ENCODE measurements at places on chromosomes 11 and 22. TPM values are rescaled to one million over a fixed set of nuclear protein-coding genes. Genes with fewer than 3 reads are reported as not detected.

CBX6 gene
- total RNA-seq = 19.2 TPM

CRYBB2 gene
- total RNA-seq = not detected

DTX4 gene
- total RNA-seq = 4.9 TPM

HSPA8 gene
- 3,375 TPM for total RNA-seq

MAJIN gene
- total RNA-seq = 0.97 TPM

OTOG gene
- 0.69 TPM for total RNA-seq

CRYBB3 gene
- total RNA-seq = 0.10 TPM

DMC1 gene
- total RNA-seq = 20.4 TPM

NCF4 gene
- not detected for total RNA-seq

CAPN1 gene
- 165 TPM for total RNA-seq

RFPL1 gene
- total RNA-seq = not detected

- DNase-seq = peak; percentile 57
Measured at GRCh38 chr22:37242395-37242918, 1.6 kb downstream of the RAC2 start.

- DNase-seq = no peak
Measured at GRCh38 chr11:45518833-45519535, 146.4 kb downstream of the CHST1 start.

DNA sequence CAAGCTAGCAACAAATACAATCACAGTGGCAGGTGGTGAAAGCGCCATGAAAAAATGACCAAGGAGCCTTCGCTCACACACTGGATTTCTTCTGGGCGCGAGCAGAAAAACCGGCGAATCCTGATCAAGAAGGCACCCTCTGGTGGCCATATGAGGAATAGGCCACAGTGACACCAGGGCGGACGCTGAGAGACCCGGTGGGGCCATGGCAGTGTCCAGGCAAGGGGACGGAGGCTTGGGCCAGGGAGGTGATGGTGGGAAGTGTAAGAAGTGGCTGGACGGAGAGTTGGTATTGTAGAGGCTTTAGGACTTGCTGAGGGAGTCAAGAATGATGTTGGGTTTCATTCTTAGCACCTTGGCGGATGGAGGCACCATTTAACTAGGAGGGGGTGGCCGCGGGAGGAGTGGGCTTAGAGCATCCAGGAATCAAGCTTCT is 16.9 kb upstream of the RAC2 start:
- peak; percentile 88 for DNase-seq

DNA sequence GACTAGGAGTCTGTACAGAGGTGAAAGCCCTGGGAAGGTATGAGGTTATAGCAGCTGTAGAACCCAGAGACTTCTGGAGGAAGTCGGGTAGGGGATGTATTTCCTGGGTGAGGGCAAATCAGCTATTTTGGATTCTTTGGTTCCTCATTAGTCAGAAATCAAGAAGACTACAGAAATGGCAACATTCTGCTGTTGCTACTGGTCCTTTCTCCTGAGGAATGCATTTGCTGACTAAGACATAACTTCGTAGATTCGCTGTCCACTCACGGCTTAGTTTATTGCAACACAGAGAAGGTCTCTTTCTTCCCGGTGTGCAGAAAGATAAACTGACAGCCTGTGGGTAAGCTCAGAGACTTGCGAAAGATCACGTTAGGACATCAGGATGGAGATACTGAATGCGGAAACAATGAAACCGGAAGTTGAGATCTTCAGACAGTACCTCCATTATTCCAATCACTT is 25.3 kb upstream of the SESN3 start:
- DNase-seq = no peak

- DNase-seq = peak; percentile 79
Measured at GRCh38 chr22:41561335-41561734, 525 bp downstream of the CSDC2 start.

GRCh38 chr22:39259666-39260065 is 14.9 kb upstream of the PDGFB start:
- no peak for DNase-seq

GRCh38 chr11:129960216-129961214 is 42.1 kb downstream of the PRDM10 start:
- no peak for DNase-seq

GRCh38 chr11:75342966-75343870 is 8.2 kb downstream of the ARRB1 start:
- peak; percentile 83 for DNase-seq

GRCh38 chr11:85951428-85952107 is 96.4 kb downstream of the CCDC83 start:
- no peak for DNase-seq

DNA sequence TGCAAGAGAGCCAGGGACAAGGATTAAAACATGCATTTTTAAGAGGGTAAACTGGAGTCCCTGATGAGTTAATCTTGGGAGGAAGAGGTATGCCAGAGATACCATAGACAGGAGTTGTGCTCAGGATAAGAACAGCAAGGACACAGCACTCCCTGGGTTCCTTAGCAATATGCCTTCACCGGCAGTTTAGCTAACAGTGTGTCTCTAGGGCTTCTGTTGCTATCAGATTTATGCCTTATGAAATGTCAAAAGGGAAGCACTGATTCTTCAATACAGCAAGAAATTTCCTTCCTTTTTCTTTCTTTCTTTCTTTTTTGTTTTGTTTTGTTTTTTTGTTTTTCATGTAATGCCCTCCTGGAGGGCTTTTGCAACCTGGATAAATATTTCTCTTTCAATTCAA is 71.3 kb upstream of the LARGE1 start:
- DNase-seq = no peak

DNA sequence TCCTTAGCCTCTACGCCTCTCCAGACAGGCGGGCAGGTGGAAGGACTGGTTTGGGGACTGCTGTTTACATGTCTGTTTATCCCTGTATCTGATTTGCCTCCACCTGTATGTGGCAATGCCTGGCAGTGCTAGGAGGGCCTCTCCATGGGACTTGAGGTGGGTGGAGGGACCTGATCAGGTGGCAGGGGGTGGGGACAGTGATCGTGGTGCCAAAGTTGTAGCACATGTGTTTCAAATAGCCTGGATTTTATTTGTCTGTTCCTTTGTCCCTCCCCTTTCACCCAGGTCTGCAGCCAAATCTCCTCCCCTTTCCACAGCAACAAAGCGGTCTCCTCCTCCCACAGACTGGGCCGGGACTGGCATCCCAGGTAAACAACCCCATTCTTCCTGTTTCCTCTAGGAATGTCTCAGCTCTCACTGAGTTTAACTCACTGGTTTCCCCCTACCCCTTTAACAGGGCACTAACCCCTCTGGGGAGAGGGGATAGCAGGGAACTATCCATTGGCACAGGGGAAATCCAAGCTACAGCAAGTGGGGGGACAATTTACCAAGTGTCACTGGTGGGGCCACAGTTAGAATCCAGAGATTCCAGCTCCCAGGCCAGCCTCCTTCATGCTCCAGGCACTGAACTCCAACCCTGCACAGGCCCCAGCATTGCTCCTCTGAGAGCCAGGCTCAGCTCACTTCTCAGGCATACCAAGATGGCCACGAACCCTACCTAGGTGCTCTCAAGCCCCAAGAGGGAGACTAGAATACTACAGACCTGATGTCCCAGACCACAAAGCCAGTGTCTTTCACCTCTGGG is 22.9 kb upstream of the TLCD5 start:
- no peak for DNase-seq

GRCh38 chr22:50691521-50691920 is 18.9 kb downstream of the SHANK3 start:
- DNase-seq = peak; percentile 72

DNA sequence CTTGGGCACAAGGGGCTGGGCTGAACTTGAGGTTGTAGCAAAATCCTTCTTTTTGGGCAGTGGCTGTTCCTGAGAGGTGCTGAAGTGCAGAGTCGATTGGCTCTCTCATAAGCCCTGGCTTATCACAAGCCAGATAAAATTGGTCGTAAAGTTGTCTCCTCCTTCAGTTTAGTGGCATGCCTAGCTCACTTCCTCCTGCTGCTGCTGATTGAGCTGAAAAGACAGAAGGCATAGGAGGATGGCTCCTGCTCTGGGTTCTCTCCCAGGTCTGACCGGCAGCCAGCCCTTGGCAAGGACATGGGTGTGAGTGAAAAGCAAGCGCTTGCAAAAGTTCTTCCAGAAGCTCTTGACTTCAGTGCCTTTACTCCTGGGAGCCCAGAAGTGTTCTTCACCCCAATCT is 83.9 kb downstream of the LDLRAD3 start:
- no peak for DNase-seq

- no peak for DNase-seq
Measured at GRCh38 chr11:70057080-70057479, 21.0 kb upstream of the ANO1 start.

DNA sequence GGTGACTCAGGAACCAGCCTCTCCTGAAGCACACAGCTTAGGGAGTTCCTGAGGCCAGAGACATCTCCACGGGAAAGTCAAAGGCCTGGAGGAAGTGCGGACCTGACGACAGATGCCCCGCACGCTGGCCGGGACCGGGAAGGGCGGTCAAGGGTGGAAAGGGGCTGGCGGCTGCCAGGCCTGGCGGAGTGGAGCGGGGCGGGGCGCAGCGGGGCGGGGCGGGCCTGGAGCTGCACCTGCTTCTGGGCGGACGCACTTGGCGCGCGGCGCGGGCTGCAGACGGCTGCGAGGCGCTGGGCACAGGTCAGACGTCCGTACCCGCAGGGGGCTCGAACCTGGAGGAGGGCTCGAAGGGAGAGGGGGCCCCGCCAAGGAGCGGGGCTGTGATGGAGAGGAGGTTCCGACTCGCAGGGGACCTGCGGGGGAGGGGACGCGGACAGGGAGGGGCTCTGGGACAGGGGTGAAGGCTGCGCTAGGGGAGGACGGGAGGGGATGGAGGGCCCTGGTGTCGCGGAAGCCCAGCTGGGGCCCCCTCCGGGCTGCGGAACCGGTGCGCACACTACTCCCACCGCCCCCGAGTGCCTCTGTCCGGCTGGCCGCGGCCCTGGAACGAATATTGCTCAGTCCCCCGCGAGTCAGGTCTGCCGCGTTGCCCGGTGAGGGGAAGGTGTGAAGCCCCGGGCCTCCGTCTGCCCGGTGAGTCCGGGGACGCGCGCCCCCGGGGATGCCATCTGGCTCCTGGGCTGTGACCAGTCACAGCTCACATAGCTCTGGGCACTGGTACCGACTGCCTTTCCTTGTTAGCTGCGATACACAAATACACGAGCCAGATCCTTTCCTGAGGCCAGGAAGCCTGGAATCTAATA is at the start of gene TMEM45B:
Gene TMEM45B, plus strand, starts transcription at position 253 of the 866 bp plus-strand sequence. CDS start 36,635 bp downstream, outside the sequence.
- DNase-seq = peak; percentile 80

DNA sequence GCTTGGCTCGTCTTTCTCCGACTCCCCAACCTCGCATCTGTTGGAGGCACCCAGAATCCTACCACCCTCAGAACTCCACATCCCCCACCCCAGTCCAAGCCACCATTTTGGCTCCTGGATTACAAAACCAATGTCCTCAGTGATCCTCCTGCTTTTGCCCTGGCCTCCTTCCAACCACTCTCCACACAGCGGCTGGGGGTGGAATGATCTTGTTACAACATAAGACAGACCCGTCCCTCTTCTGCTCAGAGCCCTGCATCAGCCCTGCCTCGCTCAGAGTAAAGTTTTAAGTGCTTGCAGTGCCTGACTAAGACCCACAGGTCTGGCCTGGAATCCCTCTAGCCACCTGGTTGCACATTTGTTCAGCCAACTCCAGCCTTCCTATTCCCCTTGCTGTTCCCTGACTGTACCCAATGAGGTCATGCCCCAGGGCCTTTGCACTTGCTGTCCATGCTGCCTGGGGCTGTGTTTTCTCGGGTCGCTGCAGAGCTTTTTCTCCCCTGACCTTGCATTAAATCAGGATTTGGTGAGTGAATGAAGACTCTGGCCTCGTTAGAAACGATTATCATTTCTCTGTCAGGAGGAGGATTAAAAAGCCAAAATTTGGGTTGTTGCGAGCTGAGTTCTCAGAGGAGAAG is 67.3 kb downstream of the IGF2 start:
- DNase-seq = no peak

- DNase-seq = no peak
Measured at GRCh38 chr11:92501066-92501739, 276.6 kb downstream of the FAT3 start.

GRCh38 chr22:35379146-35379993 is 1.5 kb upstream of the HMOX1 start:
- DNase-seq = no peak

DNA sequence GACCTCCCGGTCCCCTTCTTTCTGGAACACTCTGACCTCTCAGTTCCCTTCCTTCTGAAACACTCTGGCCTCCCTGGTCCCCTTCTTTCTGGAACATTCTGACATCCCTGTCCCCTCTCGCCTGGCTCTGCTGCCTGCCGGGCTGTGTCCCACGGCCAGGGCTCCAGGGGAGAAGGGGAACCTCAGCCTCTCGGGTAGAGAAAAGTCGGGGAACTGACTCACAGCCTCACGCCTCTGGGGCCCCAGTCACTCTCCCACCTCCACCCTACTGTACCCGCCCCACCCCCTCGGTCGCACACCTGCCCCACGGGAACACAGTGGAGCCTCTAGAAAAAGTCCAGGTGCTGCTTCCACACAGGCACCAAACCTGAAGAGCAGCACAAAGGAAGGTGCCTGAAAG is 93.3 kb downstream of the BRD1 start:
- peak; percentile 43 for DNase-seq

- DNase-seq = no peak
Measured at GRCh38 chr11:99325847-99326246, 305.1 kb downstream of the CNTN5 start.

DNA sequence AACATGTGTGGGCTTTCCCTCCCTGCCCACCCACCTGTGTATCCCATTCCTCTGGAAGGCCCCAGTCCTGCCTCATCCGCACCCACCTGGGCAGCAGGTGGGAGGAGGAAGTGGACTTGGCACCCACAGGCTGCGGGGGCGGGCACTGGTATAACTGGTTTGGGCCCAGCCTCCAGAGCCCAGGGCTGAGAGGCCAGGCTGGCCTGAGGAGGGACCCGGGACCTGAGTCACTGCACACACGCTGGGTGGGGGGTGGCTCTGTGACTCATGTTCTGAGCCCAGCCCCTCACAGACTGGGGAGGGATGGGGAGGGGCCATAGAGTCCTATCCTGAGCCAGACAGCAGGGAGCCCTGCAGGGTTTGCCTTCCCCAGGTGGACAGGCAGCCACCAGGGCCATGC is 16.7 kb downstream of the PHLDA2 start:
- DNase-seq = peak; percentile 92

- no peak for DNase-seq
Measured at GRCh38 chr11:73072935-73073481, 69.1 kb downstream of the FCHSD2 start.

- peak; percentile 79 for DNase-seq
Measured at GRCh38 chr22:42692239-42693054, 28.2 kb downstream of the A4GALT start.

- DNase-seq = no peak
Measured at GRCh38 chr11:112318184-112318591, 57.5 kb upstream of the PLET1 start.

DNA sequence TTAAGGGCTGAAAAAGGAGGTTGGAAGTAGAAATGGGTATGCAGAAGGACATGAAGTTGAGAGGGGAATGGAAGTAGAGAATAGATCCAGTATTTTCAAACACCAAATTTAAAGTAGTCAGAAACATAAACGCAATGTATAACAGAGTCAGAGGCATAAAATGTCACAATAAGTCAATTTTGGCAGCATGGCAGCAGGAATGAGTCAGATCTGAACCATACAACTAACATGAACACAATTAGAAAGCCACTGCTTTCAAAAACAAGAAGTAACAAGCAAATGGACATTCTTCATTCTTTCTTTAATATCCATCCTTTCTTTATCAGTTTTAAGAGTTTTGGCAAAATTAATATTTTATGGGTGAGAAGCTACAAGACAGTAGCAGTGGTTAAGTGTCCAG is 2.5 kb downstream of the CHORDC1 start:
- no peak for DNase-seq

Data from H7 (cell line).